Activated CD4-positive, alpha-beta T cell treated with anti-CD3 and anti-CD28 coated beads for 24 hours (primary cell): ENCODE measurements at places on chromosomes 2 and 18.

- no peak for DNase-seq
Observed at GRCh38 chr2:56132138-56132537, 51.7 kb upstream of the CCDC85A start.

GRCh38 chr2:15708161-15708560 is 116.5 kb downstream of the DDX1 start:
- DNase-seq: no peak

- no peak for DNase-seq
Observed at GRCh38 chr2:95053543-95053942, 28.0 kb downstream of the MAL start.

DNA sequence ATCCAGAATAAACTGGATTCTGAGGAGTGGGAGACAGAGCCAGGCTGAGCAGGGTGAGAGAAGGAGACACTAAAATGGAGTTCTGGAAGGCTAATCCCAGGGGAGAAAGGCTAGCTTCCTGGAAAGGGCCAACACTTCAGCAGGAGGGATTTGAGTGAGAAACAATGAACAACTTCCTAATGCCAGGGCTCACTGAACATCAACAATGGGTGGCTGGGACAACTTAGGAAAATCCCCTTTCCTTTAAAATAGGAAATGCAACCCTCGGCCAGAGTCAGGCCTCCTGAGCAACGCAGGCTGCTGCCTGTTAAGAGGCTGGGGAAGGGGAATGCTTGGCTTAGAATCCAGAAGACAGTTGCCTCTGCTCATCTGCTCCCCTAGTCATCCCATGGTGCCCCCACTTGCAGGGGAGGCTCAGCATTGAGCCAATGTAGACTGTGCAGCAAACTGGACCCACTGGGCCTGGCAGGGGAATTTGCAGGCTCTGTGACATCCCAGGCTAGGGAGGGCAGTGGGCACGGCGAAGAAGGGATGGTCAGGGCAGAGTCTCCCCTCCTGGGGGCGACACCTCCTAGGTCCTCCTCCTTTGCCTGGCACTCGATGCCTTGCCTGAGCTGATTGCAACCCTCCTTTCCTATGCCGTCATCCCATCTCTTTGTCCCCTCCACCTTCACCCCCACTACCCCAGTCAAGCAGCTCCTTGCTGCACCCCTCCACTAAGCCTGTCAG is 182.5 kb downstream of the TNS1 start:
- no peak for DNase-seq

DNA sequence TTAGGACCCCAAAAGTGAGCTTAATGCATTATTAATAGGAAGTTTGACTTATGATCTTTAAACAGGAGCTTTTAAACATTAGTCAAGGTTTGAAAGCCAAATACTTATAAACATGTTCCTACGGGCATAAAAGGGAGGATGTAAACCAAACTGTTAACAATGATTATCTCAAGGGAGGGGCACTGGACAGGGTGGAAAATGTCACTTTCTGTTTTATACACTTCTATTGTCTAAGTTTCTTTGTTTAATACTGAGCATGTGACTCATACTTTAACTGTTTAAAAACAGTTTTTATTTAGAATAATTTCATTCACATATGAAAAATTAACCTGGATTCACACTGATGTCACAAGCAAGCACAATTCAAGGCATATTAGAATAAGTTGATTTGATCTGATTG is 18.3 kb upstream of the ITGA6 start:
- DNase-seq: no peak
